Activated CD8-positive, alpha-beta memory T cell treated with anti-CD3 and anti-CD28 coated beads for 1 hour (primary cell): ENCODE measurements at places on chromosomes 6 and 20.

- no peak for DNase-seq
These were observed 212.4 kb downstream of the LY86 start for GRCh38 chr6:6801005-6801335.

DNA sequence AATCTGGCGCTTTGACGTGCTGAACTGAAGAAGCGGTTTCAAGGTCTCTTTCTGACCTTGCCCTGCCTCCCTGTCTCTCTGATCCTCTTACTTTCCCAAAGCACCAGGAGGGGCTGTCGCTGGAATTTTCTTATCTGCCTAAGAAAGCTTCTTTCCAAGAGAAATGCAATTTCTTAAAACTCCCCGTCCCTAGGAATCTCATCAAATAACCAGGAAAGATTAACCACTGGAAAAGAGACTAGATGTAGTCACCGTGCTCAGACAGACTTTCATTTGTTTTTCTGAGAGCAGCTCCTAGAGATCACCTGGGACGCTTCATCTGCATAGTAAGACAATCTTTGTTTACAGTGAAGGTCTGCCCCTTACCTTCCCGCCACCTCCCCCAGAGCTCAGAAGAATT is 38.6 kb downstream of the PDYN start:
- DNase-seq, result no peak

DNA sequence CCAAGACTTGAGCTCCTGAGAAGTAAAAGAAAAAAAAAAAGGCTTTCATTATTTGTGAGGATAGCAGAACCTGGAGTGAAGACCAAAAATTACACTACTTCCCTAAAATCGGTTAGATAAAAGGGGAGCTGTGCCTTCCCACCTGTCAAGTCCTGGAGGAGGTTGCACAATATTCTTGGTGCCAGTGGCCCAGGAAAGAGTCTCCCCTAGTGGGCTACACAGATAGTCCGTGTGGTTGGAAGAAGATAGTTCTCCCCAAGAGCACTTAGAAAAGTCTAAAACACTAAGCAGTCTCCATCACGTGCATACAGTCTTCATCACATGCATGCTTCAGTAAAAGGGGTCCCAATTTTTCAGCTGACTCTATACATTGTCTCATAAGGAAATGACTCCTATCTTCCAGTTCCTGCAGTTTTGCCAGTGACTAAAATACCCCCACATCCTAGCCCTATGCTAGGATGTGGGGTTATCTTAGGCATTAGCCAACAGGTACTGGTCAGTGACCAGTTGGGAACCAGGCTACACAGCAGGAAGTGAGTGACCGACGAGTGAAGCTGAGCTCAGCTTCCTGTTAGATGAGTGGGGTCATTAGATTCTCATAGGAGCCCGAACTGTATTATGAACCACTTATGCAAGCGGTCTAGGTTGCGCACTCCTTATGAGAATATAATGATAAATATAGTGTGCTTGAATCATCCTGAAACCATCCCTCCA is 199.5 kb upstream of the FAM83B start:
- no peak for DNase-seq

DNA sequence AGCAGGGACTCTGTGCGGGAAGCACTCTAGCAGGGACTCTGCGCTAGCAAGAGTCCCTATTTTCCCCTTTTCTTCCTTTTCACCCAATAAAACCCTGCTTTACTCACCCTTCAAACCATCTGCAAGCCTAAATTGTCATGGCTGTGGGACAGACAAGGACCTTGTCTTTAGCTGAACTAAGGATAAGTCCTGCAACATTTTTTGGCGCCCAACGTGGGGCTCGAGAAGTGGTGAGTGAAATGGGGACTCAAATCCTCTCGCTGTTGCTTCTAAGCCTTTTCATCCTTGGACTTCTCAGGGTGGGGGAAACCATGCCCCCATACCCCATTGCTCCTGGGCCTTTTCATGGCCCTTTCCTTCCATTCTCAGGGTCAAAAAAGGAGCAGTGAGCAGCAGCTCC is 46.4 kb downstream of the IMPG1 start:
- DNase-seq, result no peak

DNA sequence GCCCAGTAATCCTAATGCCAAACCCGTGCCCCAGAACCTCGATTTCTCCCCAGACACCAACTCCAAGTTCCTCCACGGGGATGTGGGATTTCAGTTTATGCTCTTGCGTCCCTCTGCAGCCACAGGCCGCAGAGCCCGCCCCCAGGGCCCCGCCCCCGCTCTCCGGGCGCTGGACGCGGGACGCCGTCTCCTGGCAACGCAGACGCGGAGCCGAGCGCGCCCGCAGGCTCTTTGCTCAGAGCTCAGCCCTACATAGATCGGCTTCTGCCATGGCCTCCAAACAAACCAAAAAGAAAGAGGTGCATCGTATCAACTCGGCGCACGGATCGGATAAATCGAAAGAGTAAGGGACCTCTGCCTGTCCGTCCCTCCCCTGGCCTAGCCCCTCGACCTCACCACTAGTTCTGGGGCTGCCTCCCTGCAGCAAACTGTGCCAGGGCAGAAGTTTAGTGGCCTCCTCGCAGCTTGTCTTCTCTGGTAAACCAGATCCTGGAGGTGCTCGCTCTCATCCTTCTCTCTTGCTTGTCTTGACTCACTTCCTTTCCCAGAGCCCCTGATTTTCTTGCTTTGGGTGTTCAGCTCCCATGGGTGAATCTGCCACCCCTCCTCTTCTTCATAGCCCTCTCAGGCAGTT is at the start of gene ADGB:
TSS of gene ADGB (plus strand) at position 201 of the 634 bp plus-strand sequence. CDS start at position 270, 69 bp downstream.
- no peak for DNase-seq

- no peak for DNase-seq
These were observed 404.4 kb downstream of the BMP2 start for GRCh38 chr20:7171911-7172310.

DNA sequence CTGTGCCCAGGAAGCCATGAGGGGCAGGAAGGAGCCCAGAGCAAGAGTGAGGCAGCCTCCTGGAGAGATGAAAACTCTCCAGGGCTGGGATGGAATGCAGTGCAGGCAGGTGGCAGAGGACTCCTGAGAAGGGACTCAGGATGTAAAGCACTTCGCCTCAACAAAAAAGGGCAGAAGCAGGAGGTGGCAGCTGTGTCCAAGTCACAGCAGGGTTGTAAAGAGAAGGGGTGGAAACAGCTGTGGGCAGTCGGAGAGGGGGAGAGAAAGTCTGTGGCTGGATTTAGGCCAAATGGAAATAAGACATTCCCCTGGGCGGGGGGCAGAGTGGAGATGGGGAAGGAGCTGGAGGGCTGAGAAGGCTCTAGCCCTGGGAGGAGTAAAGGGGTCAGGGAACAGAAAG is 34.9 kb downstream of the CYP21A2 start:
- DNase-seq, result no peak

GRCh38 chr6:74731931-74732330 is 473.9 kb downstream of the COL12A1 start:
- DNase-seq, result no peak

DNA sequence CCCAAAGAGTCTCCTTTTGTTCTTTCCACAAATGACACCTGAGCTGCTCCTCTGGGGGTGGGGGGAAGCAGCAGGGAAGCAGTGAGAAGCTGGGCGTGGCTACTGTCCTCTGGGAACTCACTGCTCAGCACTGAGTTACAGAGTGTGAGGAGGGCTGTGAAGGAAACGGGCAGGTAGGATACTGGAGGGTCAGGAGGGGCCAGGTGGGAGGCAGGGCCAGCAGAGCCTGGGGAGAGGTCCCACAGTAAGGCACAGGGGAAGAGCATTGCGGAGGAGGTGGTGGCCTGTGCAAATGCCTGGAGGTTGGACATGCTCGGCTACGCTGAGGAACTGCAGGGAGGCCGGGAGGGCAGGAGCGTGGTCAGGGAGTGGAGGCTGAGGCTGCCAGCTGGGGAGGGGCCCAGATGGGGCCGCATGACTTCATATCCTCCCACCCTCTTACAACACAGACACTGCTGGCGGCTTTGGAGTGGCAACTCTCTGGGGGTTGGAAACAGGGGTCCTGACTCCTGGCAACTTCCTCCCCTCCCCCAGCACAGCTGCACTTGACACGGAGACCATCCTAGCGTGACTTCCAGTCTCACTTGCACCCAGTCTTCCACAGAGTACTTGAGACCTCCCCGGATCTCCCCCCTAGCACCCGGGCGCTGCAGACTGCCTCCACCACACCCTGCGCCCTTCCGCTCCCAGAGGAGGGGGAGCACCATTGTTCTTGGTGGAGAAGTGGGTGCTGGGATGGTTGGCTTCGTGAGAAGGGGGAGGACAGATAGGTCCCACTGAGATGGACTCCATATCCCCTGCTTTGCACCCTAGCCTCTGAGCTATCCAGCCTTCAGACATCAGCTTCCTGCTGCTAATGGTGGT is 34.2 kb downstream of the RBM38 start:
- DNase-seq, result no peak

- no peak for DNase-seq
These were observed 46.7 kb downstream of the MAP1LC3A start for GRCh38 chr20:34604980-34605788.

DNA sequence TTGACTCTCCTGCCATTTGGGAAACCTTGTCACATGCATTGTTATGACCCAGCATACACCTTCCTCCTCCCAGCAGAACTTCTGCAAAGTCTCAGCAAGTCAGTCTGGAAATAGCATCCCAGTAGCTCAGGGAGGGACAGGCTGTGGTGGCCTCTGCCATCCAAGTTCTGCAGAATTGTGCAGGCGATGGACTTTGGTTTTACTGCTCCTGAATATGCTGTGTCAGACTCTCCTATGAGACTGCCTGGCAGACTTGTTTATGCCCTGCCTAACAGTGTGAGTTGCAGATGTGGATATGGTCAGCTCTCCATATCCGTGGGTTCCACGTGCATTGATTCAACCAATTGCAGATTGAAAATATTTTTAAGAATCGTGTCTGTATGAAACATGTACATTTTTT is 52.8 kb downstream of the SNRNP48 start:
- no peak for DNase-seq

- no peak for DNase-seq
These were observed 6.3 kb downstream of the OR2A4 start for GRCh38 chr6:131694832-131695426.

DNA sequence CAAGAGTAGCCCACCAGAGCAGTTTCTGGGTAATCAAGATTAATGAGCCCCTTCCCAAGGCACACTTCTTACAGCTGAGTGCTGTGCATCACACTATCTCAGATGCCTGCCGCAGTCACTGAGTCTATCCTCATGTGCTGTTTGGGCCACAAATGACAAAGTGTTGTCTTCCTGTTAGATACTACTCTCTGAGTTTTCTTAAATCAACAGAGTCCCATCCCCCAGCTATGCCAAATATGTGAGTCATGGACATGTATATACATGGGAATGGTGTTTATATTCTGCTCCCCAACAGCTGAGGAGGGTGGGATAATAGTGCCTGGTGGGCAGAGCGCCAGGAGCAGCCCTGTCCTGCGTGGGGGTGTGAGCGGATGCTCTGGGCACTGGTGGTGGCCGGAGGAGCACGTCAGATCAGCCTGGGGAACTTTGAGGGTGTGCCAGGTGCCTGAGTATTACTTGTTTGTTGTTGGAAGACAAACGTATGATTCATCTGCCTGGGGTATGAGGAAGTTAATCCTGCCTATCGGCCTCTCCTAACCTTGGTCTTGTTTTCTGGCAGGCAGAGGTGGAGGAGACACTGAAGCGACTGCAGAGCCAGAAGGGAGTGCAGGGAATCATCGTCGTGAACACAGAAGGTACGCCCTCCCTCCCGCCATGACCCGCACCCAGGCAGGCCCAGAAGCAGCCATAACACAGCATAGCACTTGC is 9.6 kb downstream of the DYNLRB1 start:
- no peak for DNase-seq

GRCh38 chr6:143746202-143747119 is 68.7 kb downstream of the PHACTR2 start:
- DNase-seq, result no peak
